Small intestine (tissue), 16 donors: ENCODE measurements at places on chromosomes 12 and 14. TPM values are rescaled to one million over a fixed set of nuclear protein-coding genes. Genes with fewer than 3 reads are reported as not detected.

CCDC38 gene
- not detected for polyA plus RNA-seq

- H3K4me1 ChIP-seq: no peaks in the 10 kb centered on the region
- no peaks in the 10 kb centered on the region for H3K36me3 ChIP-seq
- DNase-seq: no peak
- no peaks in the 10 kb centered on the region for H3K27me3 ChIP-seq
These were observed 257.2 kb upstream of the SOX5 start for GRCh38 chr12:24206621-24207020.

DNA sequence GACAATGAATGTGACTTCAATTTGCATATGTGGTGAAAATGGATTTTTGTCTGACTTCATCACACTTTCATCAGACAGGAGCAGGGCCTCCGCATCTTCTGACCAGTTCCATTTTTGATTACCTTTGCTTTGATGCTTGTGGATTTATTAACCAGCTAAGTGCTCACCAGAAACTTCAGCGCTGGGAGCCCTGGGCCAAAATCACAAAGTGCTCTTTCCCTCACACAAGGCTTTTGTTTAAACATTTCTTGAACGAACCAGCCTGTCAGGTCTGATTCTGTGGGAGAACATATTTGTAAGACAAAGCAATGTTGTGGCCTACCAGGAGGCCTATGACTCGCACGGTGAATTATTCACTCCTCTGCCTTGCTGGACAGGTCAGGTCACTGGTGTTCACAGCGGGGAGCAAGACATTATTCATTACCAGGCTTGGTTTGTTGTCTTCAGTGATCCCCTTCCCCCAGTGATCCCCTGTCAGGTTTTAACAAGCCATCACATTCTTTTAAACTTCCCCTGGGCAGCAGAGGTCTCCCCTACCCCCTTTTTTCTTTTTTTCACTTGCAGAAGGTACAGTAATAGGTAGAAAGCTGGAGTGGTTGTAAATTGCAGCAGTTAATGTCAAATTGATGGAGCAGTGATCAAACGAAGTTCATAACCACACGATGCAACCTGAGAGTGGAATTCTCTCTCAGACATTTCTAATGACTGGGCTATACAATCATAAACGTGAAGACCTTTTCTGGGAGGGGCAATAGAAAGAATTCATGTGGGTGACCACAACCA is 167.5 kb upstream of the PRICKLE1 start:
- no peak overlapping the region for H3K27ac ChIP-seq
- H3K4me3 ChIP-seq: no peak overlapping the region
- H3K4me1 ChIP-seq: no peaks in the 10 kb centered on the region
- no peaks in the 10 kb centered on the region for H3K36me3 ChIP-seq
- DNase-seq: no peak
- H3K27me3 ChIP-seq: no peaks in the 10 kb centered on the region

DNA sequence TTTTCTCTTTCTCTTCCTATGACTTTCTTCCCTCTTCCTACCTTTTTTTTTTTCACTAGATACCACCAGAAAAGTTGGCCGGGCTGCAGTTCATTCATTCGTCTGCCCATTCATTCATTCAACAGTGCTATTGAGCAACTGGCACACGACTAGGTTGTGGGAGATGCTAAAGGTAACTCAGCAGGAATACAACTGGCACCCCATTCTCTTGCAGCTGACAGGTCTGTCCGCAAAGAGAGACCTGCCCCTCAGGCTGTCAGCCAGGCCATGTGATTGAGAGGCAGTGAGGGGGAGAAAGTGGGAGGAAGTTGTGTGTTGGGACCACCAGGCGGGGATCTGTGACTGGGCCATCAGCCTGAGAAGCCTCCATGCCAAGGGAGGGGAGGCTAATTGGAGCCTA is 105.2 kb downstream of the TSPAN9 start:
- H3K4me1 ChIP-seq: no peaks in the 10 kb centered on the region
- H3K27ac ChIP-seq: no peak overlapping the region
- H3K27me3 ChIP-seq: no peaks in the 10 kb centered on the region
- H3K36me3 ChIP-seq: peaks cover 3% of the 10 kb centered on the region
- DNase-seq: no peak

C12orf60 gene
- 0.45 TPM for polyA plus RNA-seq

GRCh38 chr14:28656704-28657255 is 109.8 kb upstream of the FOXG1 start:
- H3K4me3 ChIP-seq: no peak overlapping the region
- no peak for DNase-seq
- H3K4me1 ChIP-seq: no peaks in the 10 kb centered on the region
- H3K27ac ChIP-seq: no peak overlapping the region

FGF23 gene
- polyA plus RNA-seq: 10.1 TPM

E2F7 gene
- 1.4 TPM for polyA plus RNA-seq

DNA sequence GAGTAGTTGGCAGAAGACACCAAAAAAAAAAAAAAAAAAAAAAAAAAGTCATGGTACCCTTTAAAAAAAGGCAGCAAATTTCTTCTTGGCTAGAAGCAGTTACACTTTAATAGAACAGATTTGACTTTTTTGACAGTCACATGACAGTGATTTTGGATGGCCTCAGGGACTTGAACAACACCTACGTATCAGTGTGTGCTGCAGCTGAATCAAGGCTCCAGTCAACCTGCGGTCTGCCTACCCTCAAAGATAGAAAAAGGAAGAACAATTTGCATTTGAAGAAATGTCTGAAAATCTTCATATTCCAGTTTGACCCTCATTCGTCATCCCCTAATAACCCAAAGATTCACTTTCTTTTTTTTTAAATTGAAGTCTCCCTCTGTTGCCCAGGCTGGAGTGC is 53.9 kb downstream of the MDM2 start:
- H3K4me3 ChIP-seq: no peak overlapping the region
- H3K4me1 ChIP-seq: no peaks in the 10 kb centered on the region
- no peaks in the 10 kb centered on the region for H3K27me3 ChIP-seq
- no peak overlapping the region for H3K27ac ChIP-seq
- H3K36me3 ChIP-seq: no peaks in the 10 kb centered on the region

KLHL33 gene
- 0.07 TPM for polyA plus RNA-seq

GRCh38 chr12:52587563-52587962 is 13.7 kb downstream of the KRT72 start:
- no peaks in the 10 kb centered on the region for H3K27me3 ChIP-seq
- no peaks in the 10 kb centered on the region for H3K4me1 ChIP-seq
- no peak for DNase-seq
- no peak overlapping the region for H3K4me3 ChIP-seq
- H3K36me3 ChIP-seq: no peaks in the 10 kb centered on the region

ATXN3 gene
- 15.6 TPM for polyA plus RNA-seq

GRCh38 chr14:79540394-79540793 is 670.9 kb downstream of the DIO2 start:
- H3K4me1 ChIP-seq: no peaks in the 10 kb centered on the region
- no peak overlapping the region for H3K4me3 ChIP-seq
- no peak overlapping the region for H3K27ac ChIP-seq
- H3K36me3 ChIP-seq: no peaks in the 10 kb centered on the region
